ENCODE measurements at places on chromosomes 3 and 15.

DNA sequence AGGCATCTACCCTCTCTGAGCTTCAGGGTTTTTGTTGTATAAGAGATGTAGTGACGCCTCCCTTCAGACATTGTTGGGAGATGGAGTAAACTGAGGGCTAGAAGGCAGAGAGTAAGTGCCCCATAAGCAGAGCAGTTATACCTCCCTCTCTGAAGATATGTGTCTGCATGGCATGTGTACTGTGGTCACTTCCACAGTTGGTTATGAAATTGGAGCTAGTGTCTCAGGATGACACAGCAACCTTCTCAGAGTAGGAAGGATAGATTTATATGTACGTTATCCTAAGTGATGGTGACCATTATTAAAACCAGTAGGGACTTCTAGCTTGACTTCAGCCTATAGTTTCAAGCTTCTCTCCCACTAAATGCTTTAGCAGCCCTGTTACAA lies 17.9 kb downstream of the PXK start:
- H3K4me3 ChIP-seq = no peak overlapping the region
- peaks cover 91% of the 10 kb centered on the region for H3K4me1 ChIP-seq
- H3K36me3 ChIP-seq = peaks cover 28% of the 10 kb centered on the region

- H3K27ac ChIP-seq = no peak overlapping the region
- no peak for DNase-seq
- H3K4me1 ChIP-seq = no peaks in the 10 kb centered on the region
- H3K27me3 ChIP-seq = peaks cover 4% of the 10 kb centered on the region
- no peaks in the 10 kb centered on the region for H3K36me3 ChIP-seq
Observed at GRCh38 chr3:133428552-133428951, 28.7 kb downstream of the BFSP2 start.

- no peak overlapping the region for H3K4me3 ChIP-seq
- DNase-seq = no peak
- H3K27me3 ChIP-seq = no peaks in the 10 kb centered on the region
- no peak overlapping the region for H3K27ac ChIP-seq
- no peaks in the 10 kb centered on the region for H3K36me3 ChIP-seq
Observed at GRCh38 chr3:385151-385550, 188.6 kb downstream of the CHL1 start.

DNA sequence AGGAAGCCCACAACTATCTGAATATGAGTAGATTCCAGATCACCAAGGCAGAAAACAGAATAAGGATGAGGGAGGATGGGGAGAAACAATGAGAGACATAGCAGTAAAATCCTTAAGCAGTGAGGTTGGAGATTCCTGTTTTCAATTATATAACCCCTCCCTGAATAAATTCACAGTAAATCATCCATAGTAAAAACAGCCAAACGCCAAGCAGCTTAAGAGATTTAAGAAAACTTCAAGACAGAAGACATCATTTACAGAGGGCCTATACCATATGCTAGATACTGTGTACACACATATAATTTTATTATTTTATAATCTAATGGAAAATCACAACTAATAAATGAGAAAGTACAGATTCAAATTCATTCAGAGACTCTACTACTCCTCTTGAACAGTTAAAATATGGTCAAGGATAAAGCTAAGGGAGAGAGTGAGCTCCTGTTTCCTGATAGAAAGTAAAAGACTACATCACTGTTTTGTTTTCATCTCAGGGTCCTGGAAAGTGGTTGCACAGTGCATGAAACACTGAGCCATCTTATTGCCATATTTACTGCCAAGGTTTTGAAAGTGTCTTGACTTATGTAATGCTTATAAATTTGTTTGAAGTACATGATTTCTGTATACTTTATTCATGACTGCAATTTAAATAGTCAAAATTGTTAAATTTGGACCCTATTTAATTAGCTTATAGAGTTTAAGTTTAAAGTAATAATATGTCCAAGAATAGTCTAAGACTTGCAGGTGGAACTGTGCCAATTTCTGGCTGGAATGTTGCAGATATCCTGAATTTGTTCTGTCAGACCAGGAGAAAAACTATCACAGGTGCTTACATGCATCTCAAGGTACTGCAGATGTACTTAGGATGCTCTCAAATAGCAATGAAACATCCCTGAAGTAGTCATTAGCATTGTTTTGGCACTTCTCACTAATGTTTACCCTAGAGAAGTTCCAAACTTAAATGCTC lies 141.4 kb downstream of the TBL1XR1 start:
- H3K36me3 ChIP-seq = peaks cover 34% of the 10 kb centered on the region
- no peak for DNase-seq
- H3K4me1 ChIP-seq = 0 out of 2 replicates have a peak, but pooled peaks cover 3% of the 10 kb centered on the region
- no peak overlapping the region for H3K4me3 ChIP-seq
- no peak overlapping the region for H3K27ac ChIP-seq
- no peaks in the 10 kb centered on the region for H3K27me3 ChIP-seq

GRCh38 chr15:66894363-66894762 lies 171.0 kb upstream of the SMAD3 start:
- DNase-seq = no peak
- no peaks in the 10 kb centered on the region for H3K36me3 ChIP-seq
- H3K4me3 ChIP-seq = no peak overlapping the region
- no peaks in the 10 kb centered on the region for H3K27me3 ChIP-seq
- H3K4me1 ChIP-seq = no peaks in the 10 kb centered on the region
- H3K27ac ChIP-seq = no peak overlapping the region

DNA sequence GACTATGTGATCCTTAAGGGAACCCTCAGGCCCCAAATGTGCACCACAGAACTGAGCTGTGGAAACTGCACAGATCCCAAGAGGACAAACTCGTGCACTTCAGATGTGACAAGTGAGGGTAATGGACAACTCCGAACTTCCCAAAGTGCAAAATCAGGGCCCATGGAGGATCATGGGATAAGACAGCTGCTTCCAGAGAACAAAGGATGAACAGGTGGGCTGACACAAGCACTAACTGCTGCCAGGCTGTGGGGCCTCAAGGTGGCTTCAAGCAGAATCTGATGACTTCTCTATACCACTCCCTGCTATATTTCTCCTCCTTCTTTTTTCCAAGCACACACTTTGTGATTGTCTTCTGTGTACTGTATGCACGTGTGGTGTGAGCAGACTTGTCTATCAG lies 5.4 kb downstream of the TARS3 start:
- no peak overlapping the region for H3K4me3 ChIP-seq
- peaks cover 27% of the 10 kb centered on the region for H3K36me3 ChIP-seq
- H3K4me1 ChIP-seq = peaks cover 12% of the 10 kb centered on the region
- no peak for DNase-seq
- no peak overlapping the region for H3K27ac ChIP-seq
- H3K27me3 ChIP-seq = no peaks in the 10 kb centered on the region
